Left renal cortex interstitium (tissue), 4 donors: ENCODE measurements at places on chromosomes 11 and 22.
A peak's percentile ranks its signal among the peaks of the same experiment; 100 is the strongest.

GRCh38 chr11:118046964-118047700 lies 29.7 kb upstream of the TMPRSS4 start:
- no peak for DNase-seq

DNA sequence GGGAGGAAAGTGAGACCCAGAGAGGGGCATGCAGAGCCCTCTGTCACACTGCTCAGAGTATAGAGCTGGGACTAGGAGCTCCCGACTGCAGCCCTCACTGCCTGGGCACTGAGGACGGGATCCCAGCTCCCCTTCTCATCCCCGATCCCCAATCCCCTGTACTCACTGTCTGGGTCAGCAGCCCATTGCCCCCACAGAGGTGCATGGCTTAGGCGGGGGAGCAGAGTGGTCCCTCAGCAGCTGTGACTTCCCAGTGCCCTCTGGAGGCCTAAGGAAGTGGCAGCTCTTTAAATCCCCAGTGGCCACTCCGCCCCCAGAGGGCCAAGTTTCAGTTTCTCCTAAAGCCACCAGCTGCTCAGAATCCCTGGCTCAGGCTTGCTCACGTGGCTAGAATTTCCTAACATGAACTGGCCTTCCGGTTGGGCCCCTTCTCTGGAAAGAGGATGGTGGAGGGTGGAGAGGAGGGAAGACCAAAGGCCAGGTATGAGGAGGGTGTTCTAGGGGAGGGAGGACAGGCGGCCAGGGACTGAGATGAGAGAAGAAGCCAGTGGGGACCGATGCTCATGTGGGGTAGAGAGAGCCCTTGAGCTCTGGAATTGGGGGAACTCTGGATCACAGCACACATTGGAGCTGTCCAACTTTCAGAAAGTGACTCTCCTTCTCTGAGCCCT lies at the start of gene BATF2:
BATF2 (minus strand) TSS at position 262 of the 671 bp plus-strand sequence; CDS start at position 205, 57 bp downstream.
- peak; percentile 53 for DNase-seq

DNA sequence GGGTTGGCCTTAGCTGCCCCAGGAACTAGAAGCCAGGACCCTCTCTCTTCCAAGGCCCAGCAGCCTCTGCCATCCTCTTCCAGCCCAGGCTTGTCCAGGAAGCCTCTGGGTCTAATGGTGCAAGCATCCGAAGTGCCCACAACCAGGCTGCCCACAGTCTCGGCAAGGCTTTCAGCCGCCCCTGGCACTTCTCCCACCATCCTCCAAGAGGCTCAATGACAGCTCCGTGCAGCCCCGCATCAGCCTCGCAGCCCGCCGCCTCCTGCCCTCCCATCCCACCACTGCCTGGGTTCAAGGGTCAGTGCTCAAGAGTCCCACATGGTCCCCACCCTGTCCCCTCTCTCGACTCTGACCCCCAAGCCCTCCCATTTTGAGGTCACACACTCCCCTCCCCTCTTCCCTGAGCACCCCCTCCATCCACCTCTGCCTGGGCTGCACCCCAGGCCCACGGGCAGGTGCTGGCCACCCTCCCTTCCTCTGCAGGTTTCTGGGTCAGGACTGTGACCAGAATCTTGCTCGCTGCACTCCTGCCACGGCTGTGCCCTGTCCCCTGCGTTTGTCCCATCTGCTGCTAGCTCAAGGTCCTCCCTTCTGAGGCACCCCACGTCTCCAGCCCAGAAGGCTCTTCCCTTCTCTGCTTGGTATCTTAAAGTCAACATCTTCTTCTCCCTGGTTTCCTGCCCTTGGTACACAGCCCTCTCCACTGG lies 17.2 kb downstream of the IFITM10 start:
- no peak for DNase-seq

GRCh38 chr11:8699903-8700302 lies 17.3 kb downstream of the RPL27A start:
- DNase-seq = no peak

GRCh38 chr11:61343792-61344745 lies 11.0 kb downstream of the TKFC start:
- DNase-seq = no peak

- no peak for DNase-seq
These were observed 78.4 kb downstream of the IGLL1 start for GRCh38 chr22:23501708-23502107.
